ENCODE measurements at places on chromosomes 7 and 10.
A peak's percentile ranks its signal among the peaks of the same experiment; 100 is the strongest.

- DNase-seq, result no peak
Measured at GRCh38 chr10:31041011-31041410, 9.3 kb upstream of the ZNF438 start.

DNA sequence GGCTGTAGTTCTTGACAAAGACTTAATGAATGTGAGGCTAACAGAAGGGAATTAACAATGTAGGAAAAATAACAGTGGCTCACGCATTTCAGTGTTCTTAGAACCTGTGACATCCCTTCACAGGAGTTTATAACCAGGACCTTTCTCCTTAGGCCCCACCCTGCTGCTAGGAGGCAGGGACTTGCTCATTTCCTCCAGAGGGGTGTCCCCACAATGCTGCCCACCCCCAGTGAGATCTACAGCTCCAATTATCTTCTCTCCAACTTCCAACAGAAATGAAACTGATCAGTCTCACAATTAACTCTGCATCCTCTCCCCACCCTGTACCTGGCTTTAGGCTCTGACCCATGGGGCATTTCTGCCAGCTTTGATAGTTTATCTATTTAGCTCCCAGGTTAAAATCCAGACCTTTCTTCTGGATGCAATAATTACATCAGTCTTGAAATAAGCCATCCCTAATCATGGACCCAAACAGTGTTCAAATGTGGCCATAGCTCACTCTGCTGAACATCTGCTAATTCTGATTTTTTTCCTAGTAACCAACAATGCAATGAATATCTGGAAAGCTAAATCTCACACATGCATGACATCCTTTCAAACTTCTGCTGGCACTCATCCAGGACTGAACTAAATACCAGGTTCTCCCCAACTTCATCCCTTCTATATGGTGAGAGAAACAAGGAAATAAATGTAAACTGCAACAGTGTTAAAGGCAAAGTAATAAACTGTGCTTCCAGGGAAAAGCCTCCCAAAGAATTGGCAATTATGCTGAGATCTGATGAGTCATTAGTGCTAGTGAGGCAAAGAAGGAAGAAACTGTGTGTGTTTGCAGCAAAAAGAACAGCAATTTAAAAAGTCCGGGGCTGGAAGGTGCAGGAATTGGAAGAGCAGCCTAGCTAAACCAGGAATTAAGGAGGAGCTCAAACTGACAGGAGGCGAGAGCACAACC, 64.6 kb downstream of the HERPUD2 start:
- no peak for DNase-seq

DNA sequence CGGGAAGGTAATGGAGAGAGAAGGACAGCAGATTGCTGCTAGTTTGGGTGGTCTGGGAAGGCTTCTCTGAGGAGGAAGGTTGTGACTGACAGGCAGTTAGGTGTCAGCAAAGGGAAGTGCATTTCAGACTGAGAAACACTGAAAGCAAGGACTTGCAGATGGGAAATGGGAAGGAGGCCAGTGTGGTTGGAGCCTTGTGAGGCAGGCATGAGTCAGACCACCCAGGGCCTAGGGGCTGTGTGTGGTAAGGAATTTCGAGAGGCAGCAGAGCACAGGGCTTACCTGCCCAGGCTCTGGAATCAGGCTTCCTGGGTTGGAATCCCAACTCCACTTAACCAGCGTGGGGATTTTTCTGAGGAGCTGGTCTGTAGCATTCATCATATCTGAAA, 53.5 kb downstream of the NRF1 start:
- no peak for DNase-seq

DNA sequence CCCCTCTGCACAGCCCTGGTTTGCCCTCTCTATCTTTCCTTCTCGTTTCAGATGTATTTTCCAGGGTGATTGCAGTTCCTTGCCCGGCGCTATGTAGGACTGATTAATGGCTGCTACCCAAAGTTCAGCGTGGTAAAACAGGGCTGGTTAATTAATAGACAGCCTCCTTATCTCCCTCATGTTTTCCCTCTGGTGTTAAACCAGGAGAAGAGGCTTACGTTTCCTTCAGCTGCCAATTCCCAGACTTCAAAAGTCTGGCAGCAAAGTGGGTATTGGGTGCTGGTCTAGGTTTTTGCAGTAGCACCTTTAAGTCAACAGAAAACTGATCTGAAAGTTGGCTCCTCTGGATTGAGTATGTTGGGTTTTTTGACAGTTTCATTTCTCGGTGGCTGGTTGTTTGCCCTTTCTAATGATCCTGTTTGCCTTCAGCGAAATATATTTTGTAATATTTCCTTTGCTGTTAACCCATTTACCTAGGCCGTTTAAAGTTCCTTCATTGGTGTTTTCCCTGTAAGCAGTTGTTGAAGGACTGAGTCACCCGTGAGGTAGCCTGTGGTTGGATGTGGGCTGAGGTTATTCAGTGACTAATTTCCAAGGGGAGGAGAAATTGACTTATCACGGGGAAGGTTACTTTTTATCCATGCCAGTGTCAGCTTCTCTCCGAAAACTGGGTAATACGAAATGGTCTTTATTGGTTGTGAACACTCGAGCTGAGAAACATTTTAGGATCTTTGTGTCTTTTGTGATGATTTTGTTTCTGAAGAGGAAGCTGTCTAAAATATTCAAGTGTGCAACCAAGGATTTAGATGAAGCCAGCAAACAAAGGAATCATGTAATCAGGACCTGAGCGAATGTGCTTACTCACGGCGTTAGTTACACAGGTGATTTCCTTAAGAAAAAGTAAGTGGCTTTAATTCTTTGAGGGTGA, 257.2 kb downstream of the KIAA1217 start:
- DNase-seq, result peak; percentile 38

DNA sequence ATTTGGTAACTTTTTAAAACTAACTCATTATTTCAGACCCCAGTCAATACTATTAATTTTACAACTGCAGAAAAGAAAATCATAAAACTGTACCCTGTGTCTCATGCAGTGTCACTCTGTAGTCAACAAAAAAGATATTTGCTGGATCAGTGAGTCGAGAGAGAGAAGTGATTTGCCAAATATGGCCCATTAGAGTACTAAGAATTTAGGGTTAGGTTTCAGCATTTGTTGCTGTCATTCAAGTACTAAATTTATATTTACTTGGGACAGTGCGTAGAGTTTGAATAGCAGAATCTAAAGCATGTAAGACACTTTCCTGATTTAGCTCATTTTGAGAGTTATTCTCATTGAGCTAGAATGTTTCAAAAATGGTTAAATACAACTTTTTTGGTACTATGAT, 38.9 kb downstream of the CACNA2D1 start:
- DNase-seq, result no peak

- no peak for DNase-seq
Measured at GRCh38 chr10:50464004-50464409, 159.7 kb downstream of the SGMS1 start.

- no peak for DNase-seq
Measured at GRCh38 chr7:21690705-21691104, 147.9 kb downstream of the DNAH11 start.

GRCh38 chr7:117538053-117538452, 58.2 kb downstream of the CFTR start:
- no peak for DNase-seq

DNA sequence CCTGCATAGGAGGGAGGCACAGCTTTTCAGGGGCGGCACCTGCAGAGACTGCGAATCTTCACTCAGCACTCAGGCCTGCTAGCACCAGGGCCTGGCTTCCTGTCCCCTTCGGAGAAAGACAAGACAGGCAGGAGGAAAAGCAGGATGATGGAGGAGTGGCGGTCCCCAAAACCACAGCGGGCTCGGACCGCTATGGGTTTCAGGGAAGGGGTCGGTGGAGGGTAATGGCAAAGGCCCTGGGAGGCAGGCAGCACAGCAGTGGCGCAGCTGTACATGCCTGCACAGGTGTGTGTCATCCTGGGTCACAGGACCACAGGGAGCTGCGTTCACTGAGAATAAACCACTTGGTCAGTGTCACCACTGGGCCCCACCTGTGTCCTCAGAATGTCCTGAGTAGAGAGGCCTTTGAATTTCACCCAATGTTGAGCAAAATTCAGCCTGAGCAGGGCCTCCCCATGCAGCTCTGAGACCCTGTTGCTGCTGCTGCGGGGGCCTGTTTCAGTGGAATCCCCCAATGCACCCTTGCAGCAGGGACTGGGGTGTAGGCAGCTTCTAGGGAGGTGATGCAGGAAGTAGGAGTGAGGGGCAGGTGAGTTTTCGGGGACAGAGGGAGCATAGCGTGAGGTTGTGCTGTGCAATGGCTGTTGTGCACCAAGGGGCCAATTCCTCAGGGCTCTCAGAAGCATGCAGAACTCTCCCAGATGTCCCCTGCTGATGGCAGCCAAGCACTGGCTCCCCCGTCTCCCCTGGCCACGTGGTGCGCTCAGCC, 90.6 kb upstream of the PPP2R2D start:
- no peak for DNase-seq

GRCh38 chr7:11757153-11757552, 74.8 kb downstream of the THSD7A start:
- no peak for DNase-seq

DNA sequence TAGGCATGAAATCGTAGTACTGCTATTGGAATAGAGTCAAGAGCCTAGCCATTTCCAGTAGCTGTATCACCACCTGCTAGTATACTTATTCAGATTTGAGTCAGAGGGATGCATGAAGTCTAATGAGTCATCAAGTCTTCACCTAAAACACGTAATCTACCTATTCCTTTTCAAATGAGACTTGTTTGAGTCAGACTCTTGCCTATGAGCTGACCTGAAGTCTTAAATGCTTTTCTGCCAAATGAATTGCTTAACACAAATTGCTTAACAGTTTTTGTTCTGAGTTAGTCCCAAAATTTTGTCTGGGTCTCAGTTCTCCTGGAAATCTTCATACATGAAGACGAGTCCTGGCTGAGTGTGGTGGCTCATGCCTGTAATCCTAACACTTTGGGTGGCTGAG, 165.2 kb downstream of the GNAT3 start:
- DNase-seq, result no peak

- no peak for DNase-seq
Measured at GRCh38 chr10:48459270-48460150, 145.4 kb downstream of the ARHGAP22 start.

- no peak for DNase-seq
Measured at GRCh38 chr7:127828843-127829500, 177.0 kb downstream of the SND1 start.

DNA sequence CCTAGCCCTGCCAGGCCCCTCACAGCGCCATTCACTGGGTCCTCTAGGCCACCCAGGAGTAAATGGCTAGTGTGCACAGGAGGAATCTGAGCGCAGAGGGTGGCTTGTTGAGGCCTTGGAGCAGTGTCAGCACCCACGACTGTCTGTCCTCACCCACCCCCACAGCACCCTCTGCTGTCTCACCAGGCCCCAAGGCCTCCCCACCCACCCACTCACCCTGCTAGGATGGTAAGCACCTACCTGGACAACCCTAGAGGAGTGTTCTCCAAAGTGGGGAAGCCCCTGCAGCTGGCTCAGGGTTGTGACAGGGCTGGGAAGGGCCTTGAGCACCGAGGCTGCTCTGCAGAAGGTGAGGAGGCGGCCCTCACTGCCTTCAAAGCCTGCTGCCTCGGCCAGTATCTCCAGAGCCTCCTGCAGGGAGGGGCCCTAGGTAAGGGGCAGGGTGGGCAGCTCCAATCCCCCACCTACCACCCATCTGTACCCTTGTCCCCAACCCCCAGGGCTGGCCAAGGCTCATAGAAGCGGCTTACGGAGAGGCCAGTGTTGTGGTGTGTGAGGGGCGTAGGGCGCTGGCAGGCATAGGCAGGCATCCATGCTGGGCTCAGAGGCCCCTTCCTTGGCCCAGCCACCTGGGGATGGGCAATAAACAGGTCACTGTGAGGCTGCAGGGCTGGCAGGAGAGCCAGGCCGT, 2.9 kb downstream of the POLM start:
- DNase-seq, result no peak

GRCh38 chr10:90319188-90319914, 538.5 kb downstream of the HTR7 start:
- DNase-seq, result peak; percentile 32

DNA sequence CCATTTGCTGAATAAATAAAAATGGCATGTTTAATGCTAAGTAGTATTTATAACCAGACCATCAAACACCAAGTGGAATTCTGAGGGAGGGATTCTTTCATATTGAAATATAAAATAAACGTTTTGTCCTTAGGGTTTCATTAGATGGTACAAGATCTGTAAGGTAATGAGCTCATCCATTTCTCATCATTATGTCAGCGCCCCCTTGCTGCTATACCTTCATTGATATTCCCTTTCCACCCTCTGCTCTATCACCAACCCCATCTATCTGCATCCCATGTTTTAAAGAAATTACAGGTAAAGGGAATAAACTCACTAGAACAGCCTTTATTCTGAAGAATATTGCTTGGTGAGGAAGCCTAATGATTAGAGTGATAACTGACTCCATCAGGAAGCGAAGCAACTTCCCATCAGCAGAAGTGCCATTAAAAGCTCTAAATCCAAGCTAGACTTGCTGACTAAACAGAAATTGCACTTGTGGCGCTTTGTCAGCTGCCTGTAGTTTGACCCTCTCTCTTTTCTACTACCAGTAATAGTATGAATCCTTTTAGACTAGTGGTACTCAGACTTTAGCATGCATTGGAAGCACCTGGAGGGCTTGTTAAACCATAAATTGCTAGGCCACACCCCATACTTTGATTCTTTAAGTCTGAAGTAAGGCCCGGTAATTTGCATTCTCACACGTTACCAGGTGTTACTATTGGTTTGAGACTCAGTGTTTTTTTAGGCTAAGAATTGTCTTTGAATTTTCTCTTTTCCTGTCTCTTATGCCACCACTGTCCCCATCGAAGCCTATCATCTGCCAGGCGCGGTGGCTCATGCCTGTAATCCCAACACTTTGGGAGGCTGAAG, 27.5 kb downstream of the ADD3 start:
- DNase-seq, result no peak

- no peak for DNase-seq
Measured at GRCh38 chr10:75377869-75378268, 23.7 kb downstream of the ZNF503 start.

GRCh38 chr10:114479307-114479706, 75.0 kb upstream of the AFAP1L2 start:
- no peak for DNase-seq

DNA sequence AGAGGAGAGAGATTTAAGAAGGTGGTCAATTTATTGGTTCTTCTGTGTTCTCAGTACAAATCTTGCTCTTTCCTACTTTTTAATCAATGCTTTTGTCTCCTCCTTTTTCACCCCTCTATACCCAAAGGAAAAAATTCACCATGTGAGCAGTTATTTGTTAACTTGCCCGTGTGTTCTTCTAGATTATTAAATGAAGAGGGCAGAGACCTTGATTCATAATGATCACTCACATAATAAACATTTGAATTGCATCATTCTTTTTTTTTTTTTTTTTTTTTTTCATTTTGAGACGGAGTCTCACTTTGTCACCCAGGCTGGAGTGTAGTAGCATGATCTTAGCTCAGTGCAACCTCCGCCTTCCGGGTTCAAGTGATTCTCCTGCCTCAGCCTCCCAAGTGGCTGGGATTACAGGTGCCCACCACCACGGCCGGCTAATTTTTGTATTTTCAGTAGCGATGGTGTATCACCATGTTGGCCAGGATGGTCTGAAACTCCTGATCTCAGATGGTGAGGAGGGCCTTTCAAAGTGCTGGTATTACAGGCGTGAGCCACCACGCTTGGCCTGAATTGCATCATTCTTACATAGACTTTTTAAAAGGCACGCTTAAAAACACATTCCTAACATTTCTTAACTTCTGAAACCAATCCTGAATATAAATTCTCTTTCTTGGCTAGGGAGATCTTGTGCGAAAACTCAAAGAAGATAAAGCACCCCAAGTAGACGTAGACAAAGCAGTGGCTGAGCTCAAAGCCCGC, 3.6 kb downstream of the GARS1 start:
- no peak for DNase-seq
